Right renal cortex interstitium (tissue), 3 donors: ENCODE measurements at places on chromosomes 3 and 15. TPM values are rescaled to one million over a fixed set of nuclear protein-coding genes. Genes with fewer than 3 reads are reported as not detected.

TGM5 gene
- not detected for polyA plus RNA-seq

ABHD6 gene
- 10.2 TPM for polyA plus RNA-seq

SCN5A gene
- polyA plus RNA-seq = 0.94 TPM

DPPA2 gene
- polyA plus RNA-seq = 1.4 TPM

C3orf80 gene
- polyA plus RNA-seq = 0.25 TPM

ARL14 gene
- 0.12 TPM for polyA plus RNA-seq

LRRFIP2 gene
- 42.9 TPM for polyA plus RNA-seq

GOLGA8Q gene
- 1.0 TPM for polyA plus RNA-seq

PLAAT1 gene
- polyA plus RNA-seq = 2.3 TPM

GCHFR gene
- 44.8 TPM for polyA plus RNA-seq

ZCWPW2 gene
- polyA plus RNA-seq = 2.1 TPM

SOX2 gene
- 0.50 TPM for polyA plus RNA-seq

CNTN3 gene
- polyA plus RNA-seq = 5.5 TPM

ATP10A gene
- 2.3 TPM for polyA plus RNA-seq

SCG5 gene
- 27.6 TPM for polyA plus RNA-seq

CHRM5 gene
- polyA plus RNA-seq = 0.15 TPM

MST1R gene
- polyA plus RNA-seq = 0.62 TPM

ZNF620 gene
- polyA plus RNA-seq = 10.6 TPM

LDHAL6B gene
- 0.19 TPM for polyA plus RNA-seq

VPS39 gene
- 59.8 TPM for polyA plus RNA-seq

CLRN1 gene
- polyA plus RNA-seq = not detected

SERPINI2 gene
- 0.78 TPM for polyA plus RNA-seq

SLC24A5 gene
- polyA plus RNA-seq = 0.61 TPM

CCRL2 gene
- 1.5 TPM for polyA plus RNA-seq

GOLGA8J gene
- polyA plus RNA-seq = 0.56 TPM

ARGFX gene
- not detected for polyA plus RNA-seq

SLC33A1 gene
- 49.3 TPM for polyA plus RNA-seq

CAND2 gene
- 9.6 TPM for polyA plus RNA-seq

FOXL2 gene
- polyA plus RNA-seq = not detected

A4GNT gene
- polyA plus RNA-seq = 0.96 TPM

SNTN gene
- polyA plus RNA-seq = not detected

GASK1A gene
- 3.1 TPM for polyA plus RNA-seq

GALNT15 gene
- polyA plus RNA-seq = 2.4 TPM

UBAP1L gene
- polyA plus RNA-seq = 2.2 TPM

ADIPOQ gene
- not detected for polyA plus RNA-seq

CTXN2 gene
- not detected for polyA plus RNA-seq

NFKBIZ gene
- 6.3 TPM for polyA plus RNA-seq

KIF15 gene
- 30.2 TPM for polyA plus RNA-seq

DUOXA2 gene
- not detected for polyA plus RNA-seq

ZNF619 gene
- 7.2 TPM for polyA plus RNA-seq
